ENCODE measurements at places on chromosomes 2 and 18.

DNA sequence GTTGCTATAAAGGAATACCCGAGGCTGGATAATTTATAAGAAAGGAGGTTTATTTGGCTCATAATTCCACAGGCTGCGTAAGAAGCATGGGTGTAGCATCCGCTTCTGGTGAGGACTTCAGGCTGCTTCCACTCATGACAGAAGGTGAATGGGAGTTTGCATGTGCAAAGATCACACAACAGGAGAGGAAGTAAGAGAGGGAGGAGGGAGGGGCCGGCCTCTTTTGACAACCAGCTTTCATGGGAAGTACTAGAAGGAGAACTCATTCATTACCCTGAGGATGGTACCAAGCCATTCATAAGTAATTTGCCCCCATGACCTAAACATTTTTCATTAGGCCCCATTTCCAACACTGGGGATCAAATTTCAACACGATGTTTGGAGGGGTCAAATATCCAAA is 386.8 kb upstream of the NETO1 start:
- DNase-seq, result no peak

DNA sequence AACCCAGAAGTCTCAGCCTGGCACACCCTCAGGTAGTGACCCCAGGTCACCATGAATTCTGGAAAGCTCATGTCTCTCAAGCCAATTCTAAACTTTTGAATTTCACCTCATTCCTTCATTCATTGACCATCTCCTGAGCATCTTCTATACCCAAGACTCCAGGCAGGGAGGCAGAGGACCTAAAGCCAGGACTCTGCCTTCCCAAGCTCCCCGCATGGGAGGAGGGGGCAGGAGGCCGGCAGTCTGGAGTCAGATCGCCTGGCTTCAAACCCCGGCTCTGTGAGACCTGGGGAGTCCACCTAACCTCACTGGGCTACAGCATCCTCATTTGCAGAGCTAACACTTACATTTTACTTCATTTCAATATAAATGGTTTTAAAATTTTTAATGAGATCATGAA is 59.0 kb downstream of the SMAD7 start:
- DNase-seq, result no peak

DNA sequence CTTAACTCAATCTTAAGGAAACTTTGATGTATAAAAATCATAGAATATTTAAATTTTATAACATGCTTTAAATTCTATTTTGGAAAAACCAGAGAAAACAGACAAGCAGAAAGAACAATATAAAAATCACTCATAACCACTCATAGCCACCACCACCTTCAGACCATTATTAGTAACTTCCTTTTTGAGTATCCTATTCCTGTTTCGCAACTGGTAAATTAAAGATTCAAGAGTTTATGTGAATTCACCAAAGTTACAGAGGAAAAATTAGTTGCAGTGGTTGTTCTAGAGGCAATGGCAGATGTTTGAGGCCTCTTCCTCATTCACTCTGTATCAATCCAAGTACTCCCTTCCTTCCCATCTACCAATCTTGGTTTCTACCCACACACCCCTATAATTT is 49.3 kb upstream of the PROKR1 start:
- peak; percentile 13 for DNase-seq

GRCh38 chr2:240974771-240975572 is 23.4 kb upstream of the SNED1 start:
- DNase-seq, result no peak

- no peak for DNase-seq
Measured at GRCh38 chr2:77746780-77747179, 224.6 kb upstream of the LRRTM4 start.

DNA sequence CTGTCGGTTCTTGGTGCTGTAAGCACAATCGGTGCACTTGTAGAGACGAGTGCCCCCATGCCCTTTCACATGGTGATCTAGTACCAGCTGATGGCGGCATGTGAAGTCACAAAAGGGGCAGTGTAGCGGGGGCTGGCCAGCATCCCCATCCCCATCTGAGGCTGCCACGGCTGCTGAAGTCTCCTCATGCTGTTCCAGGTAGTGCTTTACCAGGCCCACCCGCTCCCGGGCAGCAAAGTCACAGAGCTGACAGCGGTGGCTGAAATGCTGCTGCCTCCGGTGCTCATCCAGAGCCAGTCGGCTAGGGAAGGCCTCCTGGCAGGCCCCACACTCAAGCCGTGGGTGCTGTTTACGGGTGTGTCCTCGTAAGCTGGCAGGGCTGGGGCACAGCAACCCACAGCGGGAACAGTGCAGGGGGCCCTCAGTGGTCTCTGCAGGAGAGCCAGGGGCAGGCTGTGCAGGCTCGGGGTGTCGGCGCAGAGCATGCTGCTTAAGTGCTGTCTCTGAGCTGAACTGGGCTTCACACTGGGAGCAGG is 17.2 kb downstream of the ZNF142 start:
- no peak for DNase-seq

- no peak for DNase-seq
Measured at GRCh38 chr18:32237049-32237448, 47.2 kb downstream of the MEP1B start.

GRCh38 chr2:235707411-235708096 is 213.7 kb downstream of the AGAP1 start:
- DNase-seq, result no peak

- DNase-seq, result peak; percentile 82
Measured at GRCh38 chr2:207632575-207633493, 7.6 kb upstream of the METTL21A start.

DNA sequence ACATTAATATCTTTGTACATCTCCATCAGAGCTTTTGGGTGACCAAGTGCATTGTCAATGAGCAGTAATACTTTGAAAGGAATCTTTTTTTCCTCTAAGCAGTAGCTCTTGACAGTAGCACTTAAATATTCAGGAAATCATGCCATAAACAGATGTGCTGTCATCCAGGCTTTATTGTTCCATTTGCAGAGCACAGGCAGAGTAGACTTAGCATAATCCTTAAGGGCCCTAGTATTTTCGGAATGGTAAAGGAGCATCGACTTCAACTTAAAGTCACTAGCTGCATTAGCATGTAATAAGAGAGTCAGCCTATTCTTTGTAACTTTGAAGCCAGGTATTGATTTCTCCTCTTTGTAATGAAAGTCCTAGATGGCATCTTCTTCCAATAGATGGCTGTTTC is 121.8 kb upstream of the CWC22 start:
- no peak for DNase-seq

GRCh38 chr2:99217929-99218501 is 37.0 kb downstream of the MRPL30 start:
- DNase-seq, result no peak

DNA sequence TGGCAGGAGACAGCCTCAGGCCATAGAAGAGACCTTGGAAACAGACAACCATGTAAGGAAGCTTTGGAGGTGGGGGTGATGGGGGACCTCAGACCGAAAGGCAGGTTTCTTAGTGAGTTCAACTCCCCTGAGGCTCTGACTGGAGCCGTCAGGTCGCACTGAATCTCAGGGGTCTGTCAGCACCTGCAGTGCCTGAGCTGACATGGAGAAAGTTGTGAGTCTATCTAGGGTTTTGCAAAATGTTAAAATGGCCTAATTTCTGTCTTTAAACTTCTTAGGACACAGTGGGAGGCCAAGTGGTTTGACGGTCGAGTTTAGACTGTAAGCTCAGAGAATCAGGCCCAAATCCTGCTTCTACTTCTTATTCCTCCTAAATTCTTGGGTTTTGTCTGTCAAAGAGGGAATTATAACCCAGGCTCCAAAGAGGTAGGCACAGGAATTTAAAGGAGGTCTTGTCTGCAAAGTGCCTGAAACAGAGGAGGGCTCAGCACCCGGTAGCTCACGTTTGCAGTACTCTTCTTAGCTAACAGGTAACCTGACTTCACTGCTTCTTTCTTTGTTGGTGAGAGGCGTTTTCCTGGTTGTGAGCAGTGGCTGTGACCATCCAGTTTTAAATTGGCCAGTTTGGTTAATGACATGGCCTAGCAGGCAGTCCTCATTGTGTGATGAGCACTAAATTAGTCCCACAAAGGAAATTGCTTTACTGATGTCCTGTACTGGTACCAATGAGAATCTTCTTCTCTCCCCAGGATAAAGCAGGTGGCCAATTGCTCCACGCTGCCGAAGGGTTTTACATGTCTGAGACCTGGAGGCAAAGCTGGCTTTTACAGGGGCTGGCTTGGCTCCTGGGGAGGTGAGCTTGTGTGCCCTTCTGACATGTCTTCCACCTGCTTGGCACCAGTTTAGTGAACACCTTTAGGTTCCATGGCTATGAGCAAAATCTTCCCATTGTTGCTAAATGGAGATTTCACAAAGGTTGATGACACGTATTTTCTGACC is 95.7 kb downstream of the MYCN start:
- DNase-seq, result no peak

DNA sequence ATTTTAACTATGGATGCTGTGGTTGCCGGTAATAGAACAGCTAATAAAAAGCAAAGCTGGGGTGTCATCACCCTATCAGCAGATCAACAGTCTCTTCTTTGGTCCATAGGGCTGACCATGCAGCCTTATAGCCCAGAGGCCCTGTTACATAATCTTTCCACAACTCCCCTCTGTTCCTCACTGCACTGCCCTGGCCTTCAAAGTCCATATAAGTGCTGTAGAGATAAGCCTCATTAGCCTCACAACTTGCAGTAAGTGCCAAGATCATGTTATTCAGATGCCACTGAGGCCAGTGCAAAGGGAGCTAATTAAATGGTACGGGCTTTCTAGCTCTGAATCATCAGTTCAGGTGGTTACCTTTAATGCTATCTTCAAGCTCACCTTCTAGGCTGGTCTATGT is 89.7 kb upstream of the CXCR4 start:
- DNase-seq, result no peak

DNA sequence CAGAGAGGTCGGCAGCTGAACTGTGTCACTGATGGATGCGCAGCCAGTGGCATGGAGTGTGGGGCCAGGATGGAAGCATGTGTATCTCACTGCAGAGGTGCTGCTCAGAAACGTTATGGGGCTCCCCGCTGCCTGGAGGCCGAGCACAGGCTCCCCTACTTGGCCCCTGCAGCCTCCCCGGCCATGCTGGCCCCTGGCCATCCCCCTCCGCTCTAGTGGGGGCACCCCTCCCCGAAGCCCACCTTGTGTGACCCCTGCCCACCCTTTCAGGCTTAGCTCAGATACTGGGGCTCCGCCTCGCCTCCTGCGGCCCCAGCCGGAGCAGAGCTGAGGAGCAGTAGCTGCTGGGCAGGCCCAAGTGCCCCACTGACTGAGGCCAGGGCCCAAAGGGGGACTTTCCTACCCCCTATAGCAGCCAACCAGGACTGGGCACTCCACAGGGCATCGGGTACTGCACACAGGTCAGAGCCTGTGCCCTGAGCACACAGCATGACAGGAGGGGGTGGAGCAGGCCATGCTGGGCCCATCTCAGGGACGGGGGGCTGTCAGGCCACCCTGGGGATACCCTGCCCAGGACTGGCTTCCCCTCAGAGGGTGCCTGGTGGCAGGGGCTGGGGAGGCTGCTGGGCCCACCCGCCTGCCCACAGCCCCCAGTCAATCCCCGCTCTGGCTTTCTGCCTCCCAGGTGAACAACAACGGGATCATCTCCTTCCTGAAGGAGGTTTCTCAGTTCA is 31.3 kb downstream of the SNED1 start:
- no peak for DNase-seq

DNA sequence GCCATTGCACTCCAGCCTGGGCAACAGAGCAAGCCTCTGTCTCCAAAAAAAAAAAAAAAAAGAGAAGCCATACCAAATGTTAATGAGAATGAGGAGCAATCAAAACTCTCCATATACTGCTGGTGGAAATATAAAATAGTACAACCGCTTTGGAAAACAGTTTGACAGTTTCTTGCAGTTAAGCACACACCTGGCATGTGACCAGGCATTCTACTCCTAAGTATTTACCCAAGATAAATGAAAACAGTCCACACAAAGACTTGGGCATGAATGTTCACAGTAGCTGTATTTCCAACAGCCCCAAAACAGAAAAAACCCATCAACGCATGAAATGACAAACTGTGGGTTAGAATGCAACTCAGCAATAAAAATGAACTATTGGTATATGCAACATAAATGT is 76.0 kb upstream of the ST8SIA5 start:
- no peak for DNase-seq

DNA sequence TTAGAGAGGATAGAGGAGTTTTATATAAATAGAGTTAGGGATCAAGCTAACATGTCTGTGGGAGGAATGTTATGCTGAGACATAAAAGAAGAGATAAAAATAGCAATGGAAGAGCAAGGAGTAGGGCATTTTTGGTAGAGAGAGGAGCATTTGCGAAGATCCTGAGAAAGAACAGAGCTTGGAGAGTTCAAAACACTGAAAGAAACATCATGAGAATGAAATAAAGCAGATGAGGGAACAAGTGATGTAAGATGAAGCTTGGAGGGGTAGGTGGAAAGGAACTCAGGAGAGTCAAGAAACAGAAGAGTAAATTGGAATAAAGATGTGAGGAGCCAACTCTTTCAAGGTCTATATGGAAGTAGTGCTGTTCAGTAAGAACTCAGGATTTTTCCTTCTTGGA is 308.6 kb downstream of the PARD3B start:
- no peak for DNase-seq

DNA sequence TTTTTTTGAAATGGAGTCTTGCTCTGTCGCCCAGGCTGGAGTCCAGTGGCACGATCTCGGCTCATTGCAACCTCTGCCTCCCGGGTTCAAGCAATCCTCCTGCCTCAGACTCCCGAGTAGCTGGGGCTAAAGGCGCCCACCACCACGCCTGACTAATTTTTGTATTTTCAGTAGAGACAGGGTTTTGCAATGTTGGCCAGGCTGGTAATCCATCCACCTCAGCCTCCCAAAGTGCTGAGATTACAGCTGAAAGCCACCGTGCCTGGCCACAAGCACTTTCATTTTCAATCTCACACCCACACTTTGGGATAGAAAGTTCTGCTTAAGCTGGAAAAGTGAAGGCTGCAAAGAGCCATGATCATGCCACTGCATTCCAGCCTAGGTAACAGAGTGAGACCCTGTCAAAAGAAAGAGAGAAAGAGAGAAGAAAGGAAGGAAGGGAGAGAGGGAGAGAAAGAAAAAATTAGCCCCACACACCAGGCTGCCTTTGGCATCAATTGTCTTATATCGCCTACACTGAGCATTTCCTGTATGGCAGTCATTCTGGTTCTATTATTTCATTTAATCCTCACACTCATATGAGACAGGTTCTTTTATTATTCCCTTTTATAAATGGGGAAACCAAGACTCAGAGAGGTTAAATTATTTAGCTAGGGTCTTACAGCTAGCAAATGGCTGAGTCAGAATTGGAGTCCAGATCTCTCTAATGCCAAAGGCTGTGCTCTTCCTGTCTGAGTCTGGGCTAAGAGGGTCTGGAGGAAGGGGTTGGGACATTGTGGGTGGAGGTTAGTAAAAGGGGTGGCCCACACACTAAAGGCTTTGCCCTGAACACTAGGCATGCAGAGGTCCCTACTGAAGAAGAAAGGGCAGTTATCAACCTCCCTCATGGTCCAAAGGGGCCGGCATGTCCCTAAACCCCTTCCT is 37.9 kb upstream of the PKDCC start:
- no peak for DNase-seq
